ENCODE measurements at places on chromosomes 6 and 20.

DNA sequence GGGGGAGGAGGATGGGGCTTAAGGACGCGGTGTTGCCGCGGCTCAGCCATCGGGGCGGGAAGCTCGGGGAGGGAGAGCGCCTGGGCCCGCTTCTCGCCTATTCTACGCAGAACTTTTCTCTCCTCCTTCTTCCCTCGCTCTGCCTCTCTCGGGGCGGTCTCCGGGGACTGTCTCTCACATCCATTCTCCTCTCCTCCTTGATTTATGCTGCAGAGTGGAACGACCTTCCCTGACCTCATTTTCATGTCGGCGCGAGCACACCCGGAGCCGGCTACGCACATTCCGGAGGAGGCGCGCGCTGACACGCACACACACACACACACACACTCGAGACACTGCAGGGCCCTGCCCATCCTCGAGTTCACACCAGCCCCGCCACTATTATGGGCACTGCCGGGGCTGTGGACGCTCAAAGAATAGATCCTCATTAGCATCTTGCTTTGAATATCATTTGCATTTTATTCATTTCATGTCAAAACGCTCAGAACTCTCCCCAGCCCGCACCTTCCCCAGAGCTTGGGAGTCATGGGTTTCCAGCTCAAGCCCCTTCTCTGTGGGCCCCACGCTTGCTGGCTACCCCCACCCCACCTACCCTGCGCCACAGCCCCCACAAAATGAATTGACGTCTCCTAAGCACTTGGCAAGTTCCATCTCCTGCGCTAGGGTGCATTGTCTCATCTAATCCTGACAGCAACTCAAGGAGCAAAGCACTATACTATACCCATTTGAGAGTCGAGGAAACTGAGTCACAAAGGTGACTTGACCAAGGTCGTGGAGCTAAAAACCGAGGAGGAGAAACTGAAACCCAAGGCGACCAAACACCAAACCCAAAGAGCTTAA, 36.8 kb downstream of the NCR2 start:
- DNase-seq = peak; percentile 28

DNA sequence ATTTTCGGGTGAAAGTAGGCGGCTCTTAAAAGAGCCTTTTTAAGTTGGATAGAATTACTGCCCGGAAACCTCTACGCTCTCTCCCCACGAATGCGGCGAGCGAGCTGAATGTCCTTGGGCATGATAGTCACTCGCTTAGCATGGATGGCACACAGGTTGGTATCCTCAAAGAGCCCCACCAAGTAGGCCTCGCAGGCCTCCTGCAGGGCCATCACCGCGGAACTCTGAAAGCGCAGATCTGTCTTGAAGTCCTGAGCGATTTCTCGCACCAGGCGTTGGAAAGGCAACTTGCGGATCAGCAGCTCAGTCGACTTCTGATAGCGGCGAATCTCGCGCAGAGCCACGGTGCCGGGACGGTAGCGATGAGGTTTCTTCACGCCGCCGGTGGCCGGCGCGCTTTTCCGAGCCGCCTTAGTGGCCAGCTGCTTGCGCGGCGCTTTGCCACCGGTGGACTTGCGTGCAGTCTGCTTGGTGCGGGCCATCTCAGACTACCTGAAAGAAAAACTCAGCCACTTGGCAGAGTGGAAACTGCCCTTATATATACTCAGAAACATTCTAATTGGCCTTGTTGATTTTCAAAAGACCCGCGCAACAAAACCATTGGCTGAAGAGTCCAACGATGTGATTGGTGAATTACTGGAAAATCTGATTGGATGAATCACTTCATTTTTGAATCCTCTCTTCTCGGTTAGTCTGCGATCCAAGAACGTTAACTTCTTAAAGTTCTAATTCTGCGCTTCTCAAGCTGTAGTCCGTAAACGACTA, 93.9 kb upstream of the BTN3A2 start:
- DNase-seq = peak; percentile 71

- DNase-seq = no peak
These were observed 36.0 kb downstream of the YTHDF1 start for GRCh38 chr20:63179687-63180568.

DNA sequence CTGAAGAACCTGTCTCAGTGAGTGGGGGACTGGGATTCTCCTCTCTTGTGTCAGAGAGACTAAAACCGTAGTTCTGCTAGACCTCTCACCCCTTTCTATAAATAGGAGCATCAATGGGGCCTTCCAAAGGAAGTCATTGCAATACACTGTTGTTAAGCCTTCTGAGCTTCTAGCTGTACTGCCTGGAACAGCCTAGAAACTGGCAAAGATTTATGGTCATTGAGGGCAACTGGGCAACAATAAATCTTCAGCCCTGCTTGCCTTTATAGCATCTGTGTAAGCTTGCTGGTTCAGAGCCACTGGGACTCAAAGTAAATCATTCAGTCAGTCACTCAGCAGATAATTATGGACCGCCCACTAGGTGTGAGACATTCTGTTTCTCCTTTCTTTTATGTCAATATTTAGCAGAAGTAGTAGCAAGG, 53.2 kb downstream of the PPP1R14C start:
- no peak for DNase-seq

- DNase-seq = no peak
These were observed 75.2 kb downstream of the GJA1 start for GRCh38 chr6:121510568-121511177.

DNA sequence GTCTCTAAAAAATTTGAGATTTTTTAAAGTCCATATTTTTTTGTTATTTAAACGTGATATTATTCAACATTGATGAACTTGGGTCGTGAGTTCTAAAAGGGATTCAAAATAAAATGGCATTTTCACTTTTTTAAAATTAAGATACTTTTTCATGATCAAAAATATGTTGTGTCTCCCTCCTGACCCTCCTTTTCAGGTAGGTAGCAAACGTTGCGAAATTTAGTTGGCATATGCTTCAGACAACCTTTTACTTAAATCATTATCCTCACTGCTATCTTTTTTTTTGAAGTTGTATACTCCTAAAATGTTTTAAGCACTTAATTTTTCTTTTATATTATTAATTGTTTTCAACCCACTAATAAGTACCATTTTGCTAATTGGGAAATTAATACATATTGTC, 133.5 kb downstream of the ARHGAP18 start:
- no peak for DNase-seq

- DNase-seq = no peak
These were observed 61.7 kb downstream of the BFSP1 start for GRCh38 chr20:17469246-17470030.

DNA sequence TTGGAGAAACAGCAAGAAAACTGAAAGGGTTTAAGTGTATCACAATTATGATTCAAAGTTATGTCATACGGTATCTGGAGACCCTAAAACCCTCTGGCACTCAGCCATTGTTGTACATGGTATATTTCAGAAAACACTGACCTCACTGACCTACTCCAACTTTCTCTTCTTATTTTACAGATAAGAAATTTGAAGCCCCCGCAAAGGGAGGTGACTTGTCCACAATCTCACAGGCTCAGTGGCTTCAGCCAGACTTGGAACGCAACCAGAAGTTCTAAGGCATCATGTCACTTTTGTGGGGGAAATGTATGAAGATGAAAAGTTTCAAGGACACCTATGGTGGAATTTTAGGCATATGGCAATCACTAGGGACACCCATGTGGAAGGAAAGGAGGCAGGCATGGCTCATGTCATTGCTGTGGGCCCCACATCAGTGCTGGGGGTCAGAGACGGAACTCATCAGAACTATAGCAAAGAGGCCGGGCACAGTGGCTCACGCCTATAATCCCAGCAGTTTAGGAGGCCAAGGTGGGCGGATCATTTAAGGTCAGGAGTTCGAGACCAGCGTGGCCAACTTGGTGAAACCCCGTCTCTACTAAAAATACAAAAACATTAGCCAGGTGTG, 5.2 kb upstream of the TRIB3 start:
- DNase-seq = no peak

DNA sequence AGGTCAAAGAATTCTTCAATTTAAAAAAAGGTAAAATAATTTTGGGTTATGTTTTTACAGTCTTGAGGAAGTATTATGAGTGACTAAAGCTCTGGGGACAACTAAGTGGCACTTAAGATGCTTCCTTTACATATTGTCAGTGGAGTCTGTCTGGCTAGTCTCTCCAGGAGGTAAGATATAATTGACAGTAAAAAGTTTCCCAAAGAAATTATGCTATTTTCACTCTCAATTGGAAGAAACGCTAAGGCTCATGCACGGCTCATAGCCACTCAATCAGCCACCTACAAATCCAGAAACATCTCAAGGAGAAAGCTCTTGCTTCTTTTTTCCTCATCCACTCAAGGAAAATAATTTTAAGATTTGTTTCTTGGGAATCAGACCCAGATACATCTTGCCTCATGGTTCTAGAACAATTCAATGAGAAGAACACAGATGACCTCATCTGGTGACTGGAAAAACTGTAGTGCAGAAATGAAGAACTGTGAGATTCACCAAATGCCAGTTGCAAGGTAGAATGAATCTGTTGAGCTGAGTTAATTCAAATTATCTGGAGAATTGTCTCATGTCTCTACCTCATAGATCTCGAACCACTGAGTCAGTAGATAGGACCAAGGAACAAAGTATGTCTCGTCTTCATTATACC, 252.9 kb downstream of the TPBG start:
- no peak for DNase-seq

- no peak for DNase-seq
These were observed 78.4 kb upstream of the MLN start for GRCh38 chr6:33882154-33882553.

GRCh38 chr20:41483553-41483930, 116.9 kb upstream of the EMILIN3 start:
- DNase-seq = no peak

- no peak for DNase-seq
These were observed 1.1 kb downstream of the GJA10 start for GRCh38 chr6:89895276-89895874.

GRCh38 chr20:12372557-12372956, 454.9 kb downstream of the BTBD3 start:
- no peak for DNase-seq

GRCh38 chr6:50724381-50725124, 11.2 kb downstream of the TFAP2D start:
- no peak for DNase-seq

DNA sequence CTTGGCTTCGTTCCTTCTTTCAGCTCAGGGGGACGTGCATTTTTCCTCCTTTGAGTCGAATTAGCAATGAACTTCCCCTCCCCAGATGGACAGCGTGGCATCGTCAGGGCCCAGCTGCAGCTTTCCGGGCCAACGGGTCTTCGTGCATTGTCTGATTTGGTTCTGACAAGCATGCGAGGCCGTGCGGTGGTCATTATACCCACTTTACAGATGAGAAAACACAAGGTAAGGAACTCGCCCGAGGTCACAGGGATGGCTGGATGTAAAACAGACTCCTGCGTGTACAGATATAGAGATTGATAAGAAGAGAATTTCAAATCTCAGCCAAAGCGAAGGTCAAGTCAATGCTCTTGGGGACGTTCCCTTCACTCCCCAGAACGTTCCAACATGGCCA, 187.6 kb upstream of the SULF2 start:
- DNase-seq = no peak
